NCI-H460 (cell line): ENCODE measurements at places on chromosomes 4 and X. TPM values are rescaled to one million over a fixed set of nuclear protein-coding genes. Genes with fewer than 3 reads are reported as not detected.

DNA sequence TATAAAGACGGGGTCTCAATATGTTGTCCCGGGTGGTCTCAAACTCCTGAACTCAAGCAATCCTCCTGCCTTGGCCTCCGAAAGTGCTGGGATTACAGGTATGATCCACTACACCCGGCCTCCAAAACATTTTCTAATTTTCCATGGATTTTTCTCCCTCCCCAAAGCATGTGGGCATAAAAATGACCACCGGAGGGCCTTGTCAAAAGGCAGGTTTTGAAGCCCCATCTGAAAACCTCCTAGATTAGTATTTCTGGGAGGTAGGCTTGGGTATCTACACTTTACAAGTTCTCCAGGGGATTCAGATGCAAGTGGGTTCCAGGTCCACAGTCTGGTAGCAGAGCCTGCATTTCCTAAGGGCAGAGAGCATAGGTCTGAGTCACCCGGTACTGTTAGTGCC, 1.4 kb upstream of the GPR173 start:
- DNase-seq = no peak

Gene HPGDS
- total RNA-seq = 28.7 and 32.3 TPM in 2 replicates

Gene CFAP47
- total RNA-seq = 0.15 and 0.20 TPM in 2 replicates

Gene NPY2R
- total RNA-seq = not detected in 2 replicates

Gene GAGE12D
- total RNA-seq = not detected in 2 replicates

Gene FAM53A
- 1.3 and 2.1 TPM in 2 replicates for total RNA-seq
